ENCODE measurements at places on chromosomes 6 and 20.

GRCh38 chr6:55895972-55896730 lies 20.8 kb upstream of the BMP5 start:
- DNase-seq: no peak

DNA sequence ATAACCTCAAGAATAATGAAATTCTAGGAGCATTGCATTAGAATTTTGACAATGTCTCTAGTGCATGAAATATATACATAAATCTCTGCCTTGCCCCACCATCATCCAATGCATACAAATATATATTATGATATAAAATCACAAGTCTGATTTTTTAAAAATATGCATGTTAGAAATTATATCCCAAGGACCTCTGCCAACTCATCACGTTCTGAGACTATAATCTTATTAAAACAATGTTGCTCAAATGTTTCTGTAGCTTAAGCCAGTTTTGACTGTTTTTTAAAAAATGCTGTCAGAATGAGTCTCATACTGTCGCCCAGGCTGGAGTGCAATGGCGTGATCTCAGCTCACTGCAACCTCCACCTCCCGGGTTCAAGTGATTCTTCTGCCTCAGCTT lies 287.0 kb upstream of the SOX4 start:
- DNase-seq: no peak

DNA sequence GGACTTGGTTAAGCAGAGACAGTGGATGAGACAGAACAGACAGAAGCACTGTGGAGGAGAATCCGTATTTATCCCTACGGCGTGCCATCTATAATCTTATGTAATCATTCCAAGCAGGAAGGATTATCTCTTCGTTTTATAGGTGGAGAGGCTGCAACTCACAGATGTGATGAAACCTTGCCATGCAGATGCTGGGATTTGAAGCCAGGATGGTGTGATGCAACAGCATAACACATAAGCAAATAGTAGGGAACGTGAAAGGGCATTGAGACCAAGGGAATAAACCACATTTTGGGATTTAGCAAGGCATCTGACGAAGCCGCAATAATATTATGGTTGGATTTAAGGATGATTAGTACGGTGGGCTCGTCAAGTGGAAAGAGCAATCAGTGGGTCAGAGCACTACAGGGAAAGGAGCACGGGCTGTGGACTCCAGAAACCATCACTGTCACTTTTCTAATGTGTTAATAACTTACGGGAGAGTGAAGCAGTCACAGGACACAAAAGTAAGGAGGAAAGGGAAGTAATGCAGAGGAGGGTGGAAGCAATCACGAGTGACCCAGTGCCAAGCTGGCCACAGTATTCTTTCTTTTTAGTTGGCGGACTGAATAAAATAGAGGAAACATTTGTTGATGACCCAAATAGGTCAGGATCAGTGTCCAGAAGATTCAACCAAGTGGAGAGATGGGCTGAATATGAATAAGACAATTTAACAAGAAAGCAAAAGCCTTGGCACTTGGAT lies 119.6 kb upstream of the EDN1 start:
- DNase-seq: no peak

DNA sequence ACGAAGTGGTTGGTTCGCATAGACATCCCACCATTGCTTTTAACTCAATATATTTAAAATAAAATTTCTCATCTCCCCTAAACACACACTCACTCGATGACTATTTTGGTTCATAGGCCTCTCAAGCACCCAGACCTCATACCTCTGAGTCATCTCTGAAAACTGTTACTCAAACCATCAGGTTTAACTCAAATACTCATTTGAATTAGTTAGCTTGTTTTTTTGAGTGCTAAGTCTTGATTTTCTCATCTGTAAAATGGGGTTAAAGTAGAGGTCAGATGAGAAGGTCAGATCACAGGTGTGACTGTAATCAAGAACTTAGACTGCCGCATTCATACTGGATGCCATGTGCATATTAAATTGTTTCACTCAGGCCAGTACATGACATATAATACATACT lies 243.9 kb upstream of the TENT5A start:
- no peak for DNase-seq

- DNase-seq: no peak
Measured at GRCh38 chr6:45843848-45844521, 171.7 kb downstream of the CLIC5 start.

GRCh38 chr6:26604026-26604425 lies 7.3 kb downstream of the ABT1 start:
- DNase-seq: no peak

- no peak for DNase-seq
Measured at GRCh38 chr20:49901588-49901987, 13.7 kb downstream of the SPATA2 start.

GRCh38 chr6:127191716-127192115 lies 73.2 kb downstream of the RSPO3 start:
- DNase-seq: no peak

GRCh38 chr6:8238773-8239683 lies 136.7 kb upstream of the EEF1E1 start:
- DNase-seq: no peak

DNA sequence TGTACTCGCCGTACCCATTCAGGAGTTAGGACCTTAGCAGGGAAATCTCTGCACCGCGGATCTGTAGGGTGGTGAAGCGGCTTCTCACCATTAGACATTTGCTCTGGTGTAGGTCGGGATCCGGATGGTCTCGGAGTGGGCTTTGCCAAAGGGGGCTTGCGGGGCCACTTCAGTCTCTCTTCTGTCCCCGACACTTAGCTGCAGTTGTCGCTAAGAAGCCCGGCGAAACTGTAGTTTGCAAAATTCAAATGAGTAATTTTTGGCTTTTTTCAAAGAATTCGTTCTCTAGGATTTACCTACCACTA lies 433 bp downstream of the QRSL1 start:
- DNase-seq: no peak

- no peak for DNase-seq
Measured at GRCh38 chr20:53040693-53041589, 68.8 kb downstream of the TSHZ2 start.

DNA sequence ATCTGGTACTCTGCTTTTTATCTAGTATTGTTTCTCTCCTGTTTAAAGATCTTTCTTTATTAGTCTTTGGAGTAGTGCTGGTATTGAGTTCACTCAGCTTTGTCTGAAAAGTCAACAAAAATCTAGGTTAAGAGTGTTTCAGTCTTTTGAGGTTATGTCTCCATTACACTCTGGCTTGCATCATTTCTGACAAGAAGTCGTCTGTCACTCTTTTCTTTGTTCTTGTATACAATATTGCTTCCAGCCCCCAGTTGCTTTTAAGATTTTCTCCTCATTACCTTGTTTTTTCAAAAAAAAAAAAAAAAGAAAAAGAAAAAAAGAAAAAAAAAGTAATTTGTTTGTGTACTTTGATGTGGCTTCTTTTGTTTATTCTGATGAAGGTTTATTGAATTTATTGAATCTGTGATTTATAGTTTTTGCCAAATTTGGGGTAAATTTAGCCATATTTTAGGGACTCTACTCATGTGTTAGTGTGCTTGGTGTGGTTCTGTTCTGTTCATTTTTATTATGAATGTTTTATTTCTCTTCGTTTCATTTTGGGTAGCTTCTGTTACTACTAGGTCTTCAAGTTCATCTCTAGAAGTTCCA lies 408.9 kb downstream of the CDKAL1 start:
- no peak for DNase-seq

DNA sequence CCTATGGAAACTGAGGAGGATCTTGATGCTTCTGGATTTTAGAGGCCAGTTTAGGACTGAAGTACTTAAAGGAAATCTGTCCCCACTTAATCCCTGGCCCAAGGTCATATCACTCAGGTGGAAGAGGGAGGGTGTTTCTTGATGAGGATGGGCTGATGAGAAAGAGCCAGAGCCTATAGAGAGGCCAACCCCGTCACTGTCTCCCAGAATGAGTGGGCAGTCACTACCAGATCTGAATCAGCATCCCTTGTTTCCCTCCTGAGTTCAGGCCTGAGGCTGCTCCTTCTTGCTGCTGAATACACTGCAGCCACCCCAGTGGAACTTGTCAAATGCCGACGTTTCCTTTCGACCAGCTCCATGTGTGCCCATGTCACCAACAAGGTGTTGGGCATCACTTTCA lies 14.8 kb downstream of the ARMC12 start:
- DNase-seq: no peak

DNA sequence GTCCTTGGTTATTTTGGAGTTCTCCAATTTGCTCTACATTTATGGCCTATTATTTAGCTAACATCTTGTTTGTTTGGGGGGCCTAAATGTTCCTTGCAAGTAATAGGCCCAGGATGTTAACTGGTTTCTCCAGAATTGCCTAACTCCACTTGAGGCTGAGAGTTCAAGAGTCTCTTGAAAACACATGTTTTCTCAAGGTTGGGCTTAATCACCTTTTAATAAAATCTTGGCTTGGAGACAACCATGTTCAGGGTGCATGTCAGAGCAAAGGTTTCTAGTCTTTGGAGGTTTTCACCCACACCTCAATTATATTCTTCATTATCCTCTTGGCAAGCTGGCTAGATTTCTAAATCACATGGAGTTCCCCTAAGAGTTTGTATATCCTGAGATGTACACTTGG lies 54.2 kb downstream of the KLHL31 start:
- DNase-seq: no peak

GRCh38 chr6:163554663-163555062 lies 140.1 kb downstream of the QKI start:
- DNase-seq: peak; percentile 63

DNA sequence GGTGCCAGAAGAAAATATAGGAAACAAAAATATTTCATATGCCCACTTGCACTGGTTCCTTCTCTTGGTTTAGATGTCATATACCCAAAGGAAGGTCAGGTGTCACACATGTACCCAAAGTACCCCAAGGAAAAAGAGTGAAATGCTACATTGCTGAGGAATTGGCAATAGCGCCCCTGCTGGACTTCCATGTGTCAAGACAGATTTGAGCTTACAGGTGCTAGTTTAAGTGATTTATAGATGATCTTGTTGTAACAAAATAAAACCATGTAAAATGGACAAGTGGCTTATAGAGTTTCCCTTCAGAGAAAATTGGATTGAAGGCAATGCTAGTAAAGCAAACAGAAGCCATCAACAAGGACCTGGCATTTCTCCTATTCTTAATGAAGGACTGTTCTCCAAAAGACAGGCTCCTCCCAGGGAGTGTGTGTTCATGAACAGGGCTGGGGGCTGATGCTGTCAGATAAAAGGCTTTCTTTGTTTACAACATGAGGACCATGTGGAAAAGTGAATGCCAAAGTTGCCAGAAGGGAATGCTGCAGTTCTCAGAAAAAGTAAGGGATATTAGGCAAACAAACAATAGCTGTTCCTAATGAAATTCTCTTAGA lies 64.3 kb upstream of the PAK5 start:
- no peak for DNase-seq

DNA sequence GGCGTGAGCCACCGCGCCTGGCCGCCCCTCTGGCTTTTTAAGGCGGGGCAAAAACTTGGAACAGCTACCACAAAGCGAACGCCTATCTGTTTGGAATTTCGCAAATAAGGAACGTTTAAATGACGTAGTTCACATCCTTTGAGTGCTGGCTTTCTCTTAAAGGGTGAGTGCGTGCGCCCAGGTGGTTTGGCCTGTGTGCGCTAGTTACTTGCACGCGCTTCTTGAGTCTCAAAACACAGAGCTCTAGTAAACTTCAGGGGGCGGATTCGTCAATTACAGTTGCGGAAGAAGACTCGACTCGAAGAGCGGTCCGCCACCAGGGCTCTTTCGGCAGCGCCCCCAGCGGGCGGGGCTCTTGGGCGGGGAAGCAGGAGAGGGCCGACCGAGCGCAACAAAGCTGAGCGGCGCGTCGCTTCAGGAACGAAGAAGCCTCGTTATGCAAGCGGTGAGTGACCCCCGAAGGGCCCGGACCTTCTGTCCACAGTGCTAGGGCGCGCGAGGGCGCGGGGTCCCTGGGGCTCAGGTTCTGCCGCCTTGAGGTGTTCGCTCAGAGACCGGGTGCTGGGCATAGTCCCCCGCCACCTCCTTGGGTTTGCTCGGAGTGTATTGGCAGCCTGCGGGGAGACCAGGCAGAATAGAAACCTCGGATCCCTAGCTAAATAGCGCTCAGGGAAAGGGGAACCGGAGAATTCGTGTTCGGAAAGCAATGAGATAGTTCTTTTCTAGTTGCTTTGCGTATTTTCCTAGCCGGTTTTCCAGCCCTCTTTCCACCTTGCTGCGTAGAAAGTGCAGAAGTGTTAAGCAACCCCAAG lies at the start of gene SYCP2L:
Gene SYCP2L, plus strand, starts transcription at position 362 of the 812 bp plus-strand sequence. Its CDS starts 75 bp downstream, at position 437.
- DNase-seq: no peak

GRCh38 chr20:19907326-19908056 lies 109.7 kb upstream of the NAA20 start:
- no peak for DNase-seq

DNA sequence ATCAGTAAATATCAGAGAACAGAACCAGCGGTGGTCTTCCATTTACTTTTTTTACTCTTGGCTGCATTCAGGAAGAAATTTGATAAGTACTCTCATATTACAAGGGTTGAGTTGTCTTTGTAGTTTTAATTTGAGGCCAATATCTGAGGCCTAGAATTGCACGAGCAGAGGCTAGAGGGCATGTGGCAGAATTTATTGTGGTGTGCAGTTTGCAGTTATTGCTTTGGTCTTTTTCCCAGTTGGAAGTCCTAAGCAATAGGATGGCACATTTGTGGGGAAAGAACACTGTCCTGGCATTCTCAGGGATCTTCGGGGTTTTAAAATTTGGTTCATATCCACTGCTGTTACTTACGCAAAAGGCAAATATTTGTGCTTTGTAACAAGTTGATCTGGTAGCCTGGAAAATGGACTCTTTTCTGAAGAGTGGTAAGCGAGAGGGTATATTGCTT lies 66.0 kb downstream of the CTNNBL1 start:
- no peak for DNase-seq

GRCh38 chr6:158868890-158869825 lies 50.0 kb upstream of the EZR start:
- peak; percentile 99 for DNase-seq

GRCh38 chr20:45826381-45827019 lies 612 bp downstream of the TNNC2 start:
- DNase-seq: no peak

DNA sequence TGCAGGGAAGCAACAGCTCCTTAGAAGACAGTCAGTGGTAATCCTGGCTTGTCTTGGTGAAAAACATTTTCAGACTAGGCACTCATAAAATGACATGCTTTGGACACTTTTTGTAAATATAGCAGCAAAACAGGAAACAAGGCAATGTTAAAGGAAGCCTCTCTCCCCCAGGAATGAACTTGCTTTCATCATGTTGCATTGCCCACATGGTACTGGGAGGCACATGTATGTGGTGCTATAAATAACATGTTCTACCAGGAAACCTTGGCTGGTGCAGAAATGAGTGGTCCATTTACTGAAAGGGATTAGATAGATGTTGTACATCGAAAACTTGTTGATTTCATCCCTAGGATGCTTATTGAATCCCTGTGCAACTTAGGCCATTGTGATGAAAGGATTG lies 121.4 kb upstream of the RREB1 start:
- no peak for DNase-seq

GRCh38 chr6:20927130-20927860 lies 393.0 kb downstream of the CDKAL1 start:
- DNase-seq: no peak

GRCh38 chr6:111759836-111760785 lies 113.1 kb downstream of the FYN start:
- peak; percentile 84 for DNase-seq

DNA sequence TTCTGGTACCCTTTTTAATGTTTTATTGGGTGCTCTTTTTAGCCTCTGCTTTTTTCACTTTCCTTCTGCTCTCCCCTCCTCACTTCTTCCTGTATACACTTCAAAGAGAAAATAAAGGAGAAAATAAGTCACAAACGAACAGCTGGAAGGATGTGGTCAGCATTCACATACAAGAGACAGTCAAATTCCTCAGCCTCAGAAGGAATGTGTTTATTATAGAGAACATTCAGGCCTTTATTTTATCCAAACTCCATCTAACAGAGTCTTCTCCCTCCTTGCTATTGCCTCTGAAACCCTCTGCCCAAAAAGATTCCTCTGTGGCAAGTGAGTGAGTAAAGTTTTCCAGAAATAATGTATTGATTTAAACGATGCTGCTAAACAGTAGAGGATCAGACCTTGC lies 490.4 kb downstream of the FRK start:
- no peak for DNase-seq

Data from CD4-positive, alpha-beta T cell treated with Interleukin-10 for 1 hour (primary cell).